ENCODE measurements at places on chromosomes 4 and X.

DNA sequence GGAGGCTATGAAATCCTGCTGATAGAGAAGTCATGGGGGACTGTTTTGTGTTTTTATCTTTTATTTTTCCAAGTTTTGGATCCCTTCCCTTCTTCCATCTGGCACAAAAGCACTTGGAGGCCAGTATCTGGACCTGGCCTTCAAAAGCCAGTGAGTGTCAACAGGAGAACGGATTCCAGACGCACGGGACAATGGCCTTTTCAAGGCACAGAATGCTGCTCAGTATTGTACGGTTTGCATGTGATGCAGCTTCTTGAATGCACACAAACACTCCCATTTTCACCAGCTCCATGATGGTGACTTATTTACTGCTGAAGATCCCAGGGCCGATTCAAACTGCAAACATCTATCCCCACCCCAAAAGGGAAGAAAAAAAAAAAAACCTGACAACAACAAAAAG, 145.4 kb downstream of the CPEB2 start:
- no peak overlapping the region for H3K27ac ChIP-seq
- DNase-seq = no peak
- no peak overlapping the region for H3K4me3 ChIP-seq
- H3K27me3 ChIP-seq = no peaks in the 10 kb centered on the region

DNA sequence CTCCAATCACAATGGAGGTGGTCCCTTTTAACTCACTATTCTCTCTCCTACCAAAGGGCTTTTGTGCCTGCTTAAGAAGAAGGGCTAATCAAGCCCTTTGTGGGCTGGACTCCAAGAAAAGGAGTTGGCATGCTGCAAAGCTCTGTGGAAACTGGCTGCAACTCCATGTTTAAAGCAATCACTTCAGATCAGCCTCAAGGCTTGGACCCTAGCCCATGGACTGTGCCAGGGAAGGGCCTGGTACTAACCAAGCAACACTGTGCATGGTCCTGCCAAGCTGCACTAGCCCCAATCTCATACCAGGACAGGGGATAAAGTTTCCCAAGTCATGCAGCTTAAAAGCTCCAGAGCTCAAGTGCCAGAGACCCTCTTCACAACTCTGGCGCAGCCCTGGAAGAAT, 86.7 kb downstream of the ATP8A1 start:
- no peaks in the 10 kb centered on the region for H3K27me3 ChIP-seq
- no peak for DNase-seq
- H3K36me3 ChIP-seq = no peaks in the 10 kb centered on the region

GRCh38 chr4:98290511-98290910, 29.3 kb downstream of the RAP1GDS1 start:
- H3K27me3 ChIP-seq = no peaks in the 10 kb centered on the region
- H3K4me3 ChIP-seq = no peak overlapping the region
- H3K27ac ChIP-seq = peak overlapping the region; percentile 2
- H3K36me3 ChIP-seq = peaks cover 22% of the 10 kb centered on the region
- peaks cover 42% of the 10 kb centered on the region for H3K4me1 ChIP-seq
- DNase-seq = no peak

GRCh38 chrX:63918611-63919010, 133.6 kb upstream of the ARHGEF9 start:
- H3K27me3 ChIP-seq = no peaks in the 10 kb centered on the region
- H3K4me3 ChIP-seq = no peak overlapping the region
- DNase-seq = no peak
- H3K36me3 ChIP-seq = no peaks in the 10 kb centered on the region
- no peaks in the 10 kb centered on the region for H3K4me1 ChIP-seq

DNA sequence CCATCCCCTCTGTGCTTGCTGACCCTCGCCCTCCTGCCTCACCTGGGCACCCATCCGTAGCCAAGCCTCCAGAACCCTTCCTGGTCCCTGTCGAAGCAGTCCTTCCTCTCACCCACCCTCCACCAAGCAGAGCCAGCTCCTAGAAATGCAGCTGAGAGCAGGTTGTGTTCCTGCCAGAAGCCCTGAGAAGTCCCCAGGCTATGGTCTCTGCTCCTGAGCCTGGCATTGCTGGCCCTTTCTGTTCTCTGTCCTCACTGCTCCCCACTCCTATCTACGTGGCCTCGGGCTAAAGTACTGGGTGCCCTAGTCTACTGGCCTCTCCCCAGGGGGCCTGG, 2.1 kb upstream of the CPZ start:
- DNase-seq = no peak
- H3K36me3 ChIP-seq = no peaks in the 10 kb centered on the region
- H3K27me3 ChIP-seq = peaks cover 17% of the 10 kb centered on the region
- H3K27ac ChIP-seq = no peak overlapping the region
- no peak overlapping the region for H3K4me3 ChIP-seq

- no peak for DNase-seq
- no peaks in the 10 kb centered on the region for H3K27me3 ChIP-seq
- H3K4me3 ChIP-seq = no peak overlapping the region
Observed at GRCh38 chr4:141727420-141727819, 91.0 kb downstream of the IL15 start.

- no peak for DNase-seq
- H3K27me3 ChIP-seq = no peaks in the 10 kb centered on the region
- H3K36me3 ChIP-seq = peaks cover 60% of the 10 kb centered on the region
- no peak overlapping the region for H3K27ac ChIP-seq
- peaks cover 20% of the 10 kb centered on the region for H3K4me1 ChIP-seq
Observed at GRCh38 chr4:1907848-1908525, 36.8 kb downstream of the NSD2 start.

- H3K27me3 ChIP-seq = peaks cover 14% of the 10 kb centered on the region
- H3K4me1 ChIP-seq = no peaks in the 10 kb centered on the region
- no peaks in the 10 kb centered on the region for H3K36me3 ChIP-seq
- no peak for DNase-seq
- no peak overlapping the region for H3K4me3 ChIP-seq
Observed at GRCh38 chr4:159383562-159383931, 280.7 kb downstream of the RAPGEF2 start.

Measured in activated CD8-positive, alpha-beta T cell treated with anti-CD3 and anti-CD28 coated beads for 36 hours (primary cell).